ENCODE measurements at places on chromosomes 12 and 14. TPM values are rescaled to one million over a fixed set of nuclear protein-coding genes. Genes with fewer than 3 reads are reported as not detected.

The ANKRD33 gene
- total RNA-seq, result 0.12 TPM

The TMEM179 gene
- 0.28 TPM for total RNA-seq

The PMCH gene
- total RNA-seq, result not detected

The SOAT2 gene
- total RNA-seq, result 0.18 TPM

The ZNF839 gene
- 6.3 TPM for total RNA-seq

The FGF23 gene
- total RNA-seq, result not detected

The KCNC2 gene
- not detected for total RNA-seq

The DEGS2 gene
- 1.2 TPM for total RNA-seq

The TMTC2 gene
- total RNA-seq, result 1.1 TPM

The PTPRO gene
- 0.06 TPM for total RNA-seq

The SLC35F4 gene
- not detected for total RNA-seq

The COX8C gene
- not detected for total RNA-seq

The LUM gene
- total RNA-seq, result 0.44 TPM

The WNT1 gene
- not detected for total RNA-seq

The CELA1 gene
- total RNA-seq, result not detected

The KMT2D gene
- 36.7 TPM for total RNA-seq

The KRT74 gene
- not detected for total RNA-seq

The TEX52 gene
- not detected for total RNA-seq

The DHRS2 gene
- 7.5 TPM for total RNA-seq

The ADAM21 gene
- not detected for total RNA-seq

The MYH6 gene
- total RNA-seq, result not detected

The DPY19L2 gene
- total RNA-seq, result 2.1 TPM

The BMAL2 gene
- 20.4 TPM for total RNA-seq

The LRRC43 gene
- 0.37 TPM for total RNA-seq

The TMEM63C gene
- 0.96 TPM for total RNA-seq

The STYK1 gene
- 0.28 TPM for total RNA-seq

The SPIC gene
- not detected for total RNA-seq

The RDH16 gene
- total RNA-seq, result 0.10 TPM

The CLEC2A gene
- total RNA-seq, result not detected

The CNTN1 gene
- 60.2 TPM for total RNA-seq

The LIN7A gene
- total RNA-seq, result 0.33 TPM

The CMA1 gene
- not detected for total RNA-seq

The DACT1 gene
- total RNA-seq, result 0.50 TPM

The SUOX gene
- total RNA-seq, result 10.1 TPM

The GALNT8 gene
- total RNA-seq, result not detected

The HOXC12 gene
- not detected for total RNA-seq

The SIX6 gene
- not detected for total RNA-seq

The SMCO2 gene
- total RNA-seq, result 0.10 TPM

The SYCP3 gene
- not detected for total RNA-seq

The ASB2 gene
- 3.5 TPM for total RNA-seq

The DNAJC22 gene
- 20.7 TPM for total RNA-seq

The MEG3 gene
- 65.6 TPM for total RNA-seq

The TBX5 gene
- total RNA-seq, result not detected

The OTX2 gene
- total RNA-seq, result not detected

The TAS2R46 gene
- 0.08 TPM for total RNA-seq

The CD27 gene
- total RNA-seq, result not detected

The GPRC5D gene
- total RNA-seq, result not detected

Data from A549 treated with CORT108297 at 1 μM for 4 hours (cell line).